Stimulated activated CD4-positive, alpha-beta T cell treated with anti-CD3 and anti-CD28 coated beads, Interleukin-1b, Interleukin-23, amount 100 ng/mL, for 48 hours (primary cell): ENCODE measurements at places on chromosomes 3 and 15.

DNA sequence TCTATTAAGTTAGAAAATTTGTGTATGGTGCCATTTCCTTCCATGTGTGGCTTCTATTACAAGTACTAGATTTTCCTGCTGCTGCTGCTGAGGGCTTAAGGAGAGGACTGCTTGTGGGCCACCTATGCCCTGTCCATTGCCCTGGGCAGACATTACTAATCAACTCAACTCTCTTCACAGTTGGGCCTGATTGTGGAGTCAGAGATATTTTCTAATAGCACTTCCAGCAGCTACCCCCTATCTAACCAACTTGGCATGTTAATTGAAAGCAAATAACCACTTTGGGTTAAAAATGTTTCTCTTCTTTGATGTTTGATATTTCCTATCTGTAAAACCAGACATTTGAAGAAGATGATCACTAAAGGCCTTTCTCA, 242.0 kb downstream of the EDEM1 start:
- DNase-seq = no peak

DNA sequence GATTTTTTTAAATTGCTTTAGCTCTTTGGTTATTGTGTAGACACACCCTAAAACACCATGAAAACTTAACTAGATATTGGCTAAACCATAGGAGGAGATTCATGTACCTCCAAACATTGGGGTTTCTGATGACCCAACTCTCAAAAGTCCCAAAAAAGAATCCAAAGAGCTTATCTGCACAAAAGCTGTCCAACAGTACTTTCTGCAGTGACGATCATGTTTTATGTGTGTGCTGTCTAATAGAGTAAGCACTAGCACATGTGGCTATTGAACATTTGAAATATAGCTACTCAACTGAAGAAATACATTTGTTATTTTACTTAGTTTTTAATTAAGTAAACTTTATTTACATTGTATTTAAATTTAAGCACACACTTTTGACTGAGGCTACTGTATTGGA, 818.2 kb upstream of the LMCD1 start:
- no peak for DNase-seq

DNA sequence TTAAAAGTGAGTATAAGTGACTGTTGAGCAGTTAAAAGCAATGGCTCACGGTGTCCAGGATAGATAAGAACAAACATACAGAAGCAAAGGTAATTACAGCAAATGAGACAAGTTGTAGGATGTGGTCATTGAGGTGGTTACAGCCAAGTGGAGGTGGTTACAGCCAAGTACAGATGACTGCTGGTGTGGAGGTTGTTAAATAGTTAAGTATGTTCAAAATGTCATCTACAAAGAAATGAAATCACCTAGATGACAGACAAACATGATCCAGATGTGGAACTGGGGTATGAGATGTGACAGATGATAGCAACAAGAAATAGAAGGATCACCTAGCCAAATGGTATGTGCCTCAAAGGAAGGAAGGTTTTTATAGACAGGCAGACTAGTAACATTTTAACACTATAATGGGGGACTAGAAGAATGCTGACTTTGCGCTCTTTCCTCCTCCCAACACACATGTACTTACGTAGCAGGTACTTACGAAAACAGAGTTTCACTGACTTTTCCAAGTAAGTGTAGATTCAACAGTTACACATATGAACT, 6.8 kb upstream of the ANKRD28 start:
- DNase-seq = no peak

- no peak for DNase-seq
These were observed 31.1 kb downstream of the PTPN23 start for GRCh38 chr3:47411696-47412452.

- DNase-seq = no peak
These were observed 31.5 kb upstream of the VEPH1 start for GRCh38 chr3:157534725-157535161.

DNA sequence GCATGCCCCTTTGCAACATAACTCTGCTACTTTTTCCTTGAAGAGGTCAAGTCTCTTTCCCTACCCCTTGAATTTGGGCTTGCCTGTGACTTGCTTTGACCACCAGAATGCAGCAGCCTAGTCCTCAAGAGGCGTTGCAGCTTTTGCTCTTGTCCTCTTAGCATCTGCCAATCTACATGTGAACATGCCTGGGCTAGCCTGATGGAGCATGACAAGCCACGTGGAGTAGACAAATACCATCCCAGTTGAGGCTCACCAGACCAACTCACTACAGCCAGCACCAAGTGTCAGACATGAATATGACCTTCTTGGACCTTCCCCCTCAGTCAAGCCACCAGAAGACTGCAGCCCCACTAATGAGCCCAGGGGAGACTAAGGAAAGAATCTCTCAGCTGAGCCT, 32.9 kb downstream of the AMOTL2 start:
- DNase-seq = no peak

GRCh38 chr3:136658946-136659682, 93.1 kb downstream of the STAG1 start:
- DNase-seq = no peak

GRCh38 chr3:16061491-16061890, 113.0 kb upstream of the GALNT15 start:
- DNase-seq = no peak

- no peak for DNase-seq
These were observed 102.7 kb upstream of the FGF7 start for GRCh38 chr15:49320351-49320750.

- peak; percentile 77 for DNase-seq
These were observed at the start of gene UBA5 for GRCh38 chr3:132660052-132660810. Gene UBA5 (plus strand): TSS chr3:132660329. CDS start chr3:132660538, 209 bp downstream.

DNA sequence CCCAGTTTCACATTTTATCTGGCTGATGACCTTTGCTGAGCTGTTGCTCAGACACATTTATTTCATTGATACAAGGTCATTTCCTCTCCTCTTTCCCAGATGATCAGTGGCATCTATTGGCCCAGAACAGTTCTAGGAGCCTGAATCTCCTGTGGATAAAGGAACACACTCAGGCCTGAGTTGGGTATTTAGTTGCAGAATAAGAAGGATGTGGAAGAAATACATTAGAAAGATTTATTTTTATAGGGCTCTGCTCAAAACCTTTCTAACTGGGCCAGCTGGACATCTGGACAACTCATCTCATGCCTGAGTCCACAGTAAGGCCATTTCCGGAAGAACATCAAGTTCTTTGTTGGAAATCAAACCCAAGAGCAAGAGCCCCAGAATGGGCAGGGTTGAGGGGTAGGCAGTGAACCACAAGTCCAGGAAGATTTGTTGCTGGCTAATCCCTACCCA, 19.7 kb upstream of the MFGE8 start:
- DNase-seq = no peak

DNA sequence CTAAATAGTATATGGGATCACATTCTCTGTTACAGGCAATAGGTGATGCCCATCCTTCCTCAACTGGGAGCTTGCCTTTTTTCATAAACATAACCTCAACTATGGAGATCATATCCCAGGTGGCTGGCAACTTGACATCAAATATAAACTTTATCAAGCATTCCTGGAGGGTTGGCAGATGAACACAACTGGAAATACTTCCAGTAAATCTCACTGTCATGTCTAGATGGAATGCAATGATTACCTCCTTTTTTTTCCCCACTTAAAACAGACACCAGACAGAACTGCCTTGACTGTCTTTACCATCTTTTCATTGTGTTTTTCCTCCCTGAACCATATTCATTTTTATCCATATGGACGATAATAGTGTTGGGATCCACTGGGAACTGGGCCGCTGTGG, 43.1 kb upstream of the PFN2 start:
- DNase-seq = no peak

GRCh38 chr3:186882881-186883685, 40.6 kb downstream of the ADIPOQ start:
- peak; percentile 75 for DNase-seq

GRCh38 chr3:73480187-73480672, 144.5 kb downstream of the PDZRN3 start:
- DNase-seq = no peak

GRCh38 chr3:29914861-29915524, 634.1 kb downstream of the RBMS3 start:
- no peak for DNase-seq

GRCh38 chr3:2090095-2090911, 8.4 kb upstream of the CNTN4 start:
- no peak for DNase-seq

DNA sequence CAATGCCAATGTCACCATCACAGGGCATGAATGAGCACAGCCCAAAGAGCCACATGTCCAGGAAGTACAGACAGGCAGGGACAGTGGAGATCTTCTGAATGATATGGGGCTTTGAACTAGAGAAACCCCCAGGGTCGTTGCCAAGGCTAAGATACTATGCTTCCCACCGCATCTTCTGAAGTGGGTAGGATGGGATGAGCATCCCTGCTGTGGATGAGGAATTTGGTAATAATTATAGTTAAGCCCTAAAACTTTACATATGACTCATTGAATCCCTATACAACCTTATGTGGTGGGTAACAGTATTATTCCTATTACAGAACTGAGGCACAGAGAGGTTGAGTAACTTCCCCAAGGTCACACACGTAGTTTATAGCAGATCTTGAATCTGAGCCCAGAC, 44.2 kb downstream of the WNT5A start:
- DNase-seq = no peak

GRCh38 chr3:49358884-49359225, 702 bp upstream of the GPX1 start:
- DNase-seq = no peak

- no peak for DNase-seq
These were observed 1065.1 kb downstream of the AGBL1 start for GRCh38 chr15:87144775-87145174.

DNA sequence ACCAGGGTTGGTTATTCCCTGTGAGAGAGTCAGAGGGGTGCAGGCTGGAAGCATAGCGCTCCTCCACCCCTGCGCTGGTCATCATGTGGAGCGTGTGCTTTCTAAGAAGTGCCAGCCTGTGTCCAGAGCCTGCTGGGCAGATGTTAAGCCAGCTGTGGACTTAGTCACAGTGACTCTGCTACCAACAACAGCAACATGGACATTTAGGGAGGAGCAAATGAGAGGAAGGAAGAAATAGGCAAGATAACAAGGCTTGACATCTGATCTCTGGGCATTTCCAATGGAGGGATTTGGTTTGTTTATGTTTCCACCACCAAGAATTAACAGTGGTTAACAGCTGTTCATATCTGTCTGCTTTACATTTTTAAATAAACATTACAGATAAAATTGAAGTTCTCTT, 36.4 kb upstream of the MYZAP start:
- no peak for DNase-seq

- no peak for DNase-seq
These were observed 423.0 kb upstream of the THBS1 start for GRCh38 chr15:39157882-39158281.

- DNase-seq = no peak
These were observed 13.5 kb downstream of the GUCA1C start for GRCh38 chr3:108940166-108940565.

- no peak for DNase-seq
These were observed 108.9 kb downstream of the RYR3 start for GRCh38 chr15:33419701-33420100.
